Uterine smooth muscle cell (primary cell): ENCODE measurements at places on chromosomes 3 and 15. TPM values are rescaled to one million over a fixed set of nuclear protein-coding genes. Genes with fewer than 3 reads are reported as not detected.

Gene CCR2
- total RNA-seq: not detected in 2 replicates

Gene SLC28A2
- total RNA-seq: not detected in 2 replicates

Gene TMOD2
- 13.4 and 14.5 TPM in 2 replicates for total RNA-seq

Gene GRIP2
- 0.22 and 0.37 TPM in 2 replicates for total RNA-seq

Gene RPP25
- total RNA-seq: 2.1 and 2.9 TPM in 2 replicates

Gene CYP8B1
- total RNA-seq: under 0.01 TPM in 1 of 2 replicates, not detected in the other

Gene ITIH3
- 0.12 TPM in 1 of 2 replicates, not detected in the other for total RNA-seq

Gene TIGIT
- not detected in 2 replicates for total RNA-seq
